ENCODE measurements at places on chromosomes 4 and X.
A peak's percentile ranks its signal among the peaks of the same experiment; 100 is the strongest.

GRCh38 chr4:60033826-60034225 lies 1166.3 kb upstream of the ADGRL3 start:
- no peak for DNase-seq

- DNase-seq = no peak
Measured at GRCh38 chrX:82384401-82384800, 1123.7 kb upstream of the POU3F4 start.

DNA sequence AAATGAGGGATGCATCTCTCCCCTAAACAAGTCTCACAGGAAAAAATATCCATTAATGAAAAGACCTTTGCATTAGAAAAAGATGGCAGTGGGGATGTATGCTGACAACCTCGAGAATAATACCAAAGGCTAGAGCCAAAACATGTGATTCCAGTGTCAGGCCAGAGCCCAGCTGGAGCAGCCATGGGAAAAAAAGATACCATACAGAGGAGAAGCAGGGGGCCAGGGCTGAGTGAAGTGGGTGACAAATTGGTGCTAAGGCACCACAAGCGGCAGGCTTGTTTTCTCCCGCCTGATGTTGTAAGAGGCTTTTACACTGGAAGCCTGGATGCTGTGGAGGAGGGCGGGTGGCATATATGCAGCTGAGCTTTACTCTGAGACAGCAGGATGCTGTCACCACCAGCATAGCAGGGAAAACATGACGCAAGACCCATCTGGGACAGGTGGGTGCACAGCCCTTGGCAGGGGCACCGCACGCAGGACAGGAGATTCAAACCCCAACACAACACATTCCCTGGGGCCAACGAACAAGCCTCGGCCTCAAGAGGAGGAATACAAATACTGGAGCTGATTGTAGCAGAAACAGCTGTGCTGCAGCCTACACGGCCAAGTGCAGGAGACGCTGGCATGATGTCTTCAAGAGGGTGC lies 91.9 kb downstream of the TSPAN5 start:
- no peak for DNase-seq

- no peak for DNase-seq
Measured at GRCh38 chr4:46123913-46124755, at the start of gene GABRG1. GABRG1 (minus strand) TSS chr4:46124054; CDS start chr4:46123913, 141 bp downstream.

DNA sequence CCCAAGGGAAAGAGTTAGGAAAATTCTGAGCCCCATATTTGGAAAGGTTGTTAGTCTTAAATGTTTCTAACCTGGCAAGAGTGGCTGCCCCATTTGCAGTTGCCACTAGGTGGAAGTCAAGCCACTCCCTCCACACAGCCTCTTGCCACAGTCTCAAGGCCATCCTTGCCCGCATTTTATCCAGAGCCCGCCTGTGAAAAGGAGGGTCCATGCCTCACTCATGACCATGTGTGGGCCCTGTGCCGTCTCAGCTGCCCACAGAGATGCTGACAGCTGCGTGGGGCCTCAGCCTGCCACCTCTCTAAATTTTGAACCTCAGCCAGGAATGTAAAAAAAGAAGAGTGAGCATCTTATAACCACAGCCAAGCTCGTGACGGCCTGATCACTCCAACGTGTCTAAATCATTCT lies 201.5 kb upstream of the FAM241A start:
- peak; percentile 29 for DNase-seq

DNA sequence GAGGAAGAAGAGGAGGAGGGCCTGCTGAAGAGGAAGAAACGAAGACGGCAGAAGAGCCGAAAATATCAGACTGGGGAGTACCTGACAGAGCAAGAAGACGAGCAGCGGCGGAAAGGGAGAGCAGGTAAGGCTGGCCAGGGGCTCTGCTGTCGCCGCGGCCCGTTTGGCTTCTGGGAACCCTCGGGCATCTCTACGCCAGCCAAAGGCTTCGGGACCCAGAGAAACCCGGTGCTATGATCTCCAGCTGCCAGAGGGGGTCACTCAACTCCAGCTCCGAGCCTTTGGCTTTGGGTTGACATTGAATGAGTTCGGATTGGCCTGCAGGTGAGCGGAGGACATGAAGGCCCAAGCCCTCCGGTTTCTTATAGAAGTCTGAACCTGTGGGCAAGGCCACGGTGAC lies 42.8 kb downstream of the BCORL1 start:
- no peak for DNase-seq

GRCh38 chrX:23575281-23575680 lies 92.0 kb upstream of the PRDX4 start:
- no peak for DNase-seq

DNA sequence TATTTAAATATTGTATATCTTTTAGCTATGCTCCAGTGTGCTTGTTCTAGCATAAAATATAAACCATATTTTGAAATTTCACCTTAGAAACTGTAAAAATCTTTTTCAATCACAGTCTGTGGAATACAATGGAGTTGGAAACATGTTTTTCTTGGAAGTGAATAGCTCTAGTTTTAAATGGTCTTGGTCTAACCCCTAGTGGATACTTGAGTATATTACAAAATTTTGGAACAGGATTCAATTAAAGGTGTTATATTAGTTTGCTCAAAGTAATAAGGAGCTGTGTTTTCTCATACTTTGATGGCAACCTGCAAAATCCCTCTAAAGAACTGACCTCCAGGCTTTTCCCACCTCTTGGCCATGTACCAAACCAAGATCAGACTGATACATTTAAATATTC lies 48.2 kb downstream of the STK26 start:
- peak; percentile 10 for DNase-seq

DNA sequence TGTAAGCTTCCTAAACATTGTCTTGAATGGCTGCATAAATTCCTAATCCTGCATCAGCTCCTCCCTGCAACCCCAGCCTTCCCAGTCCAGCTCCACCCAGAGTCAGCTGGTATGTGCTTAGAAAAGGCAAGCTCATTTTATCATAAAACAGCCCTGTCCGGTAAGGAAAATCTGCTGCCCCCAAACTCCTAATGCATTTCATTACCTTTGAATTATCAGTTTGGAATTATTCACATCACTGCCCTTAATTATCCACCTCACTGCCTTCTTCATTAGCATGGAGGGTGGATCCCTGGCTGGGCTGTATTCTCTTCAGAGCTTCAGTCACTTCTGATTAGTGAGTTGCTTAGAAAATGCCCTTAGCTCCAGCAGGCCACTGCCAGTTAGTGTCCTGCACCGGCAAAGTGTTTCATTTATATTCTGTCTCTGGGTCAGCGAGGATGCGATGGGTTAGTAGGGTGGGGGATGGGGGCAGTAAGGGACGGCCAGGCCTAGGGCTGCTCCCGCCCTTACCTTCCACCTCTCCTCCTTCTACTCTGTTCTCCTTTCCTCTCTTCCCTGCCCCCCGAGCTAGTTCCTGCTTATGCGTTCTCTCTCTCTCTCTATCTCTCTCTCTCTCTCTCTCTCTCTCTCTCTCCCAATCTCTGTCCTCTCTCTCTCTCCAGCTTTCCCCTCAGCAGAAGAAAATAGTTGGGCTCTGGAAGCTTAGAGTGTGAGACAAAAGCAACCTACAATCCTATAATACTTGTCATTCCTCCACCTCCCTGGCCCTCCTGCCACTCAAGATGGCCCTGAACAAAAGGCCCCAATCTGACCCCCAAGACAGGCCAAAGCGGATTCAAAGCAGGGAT lies 174.8 kb upstream of the KLF3 start:
- no peak for DNase-seq

DNA sequence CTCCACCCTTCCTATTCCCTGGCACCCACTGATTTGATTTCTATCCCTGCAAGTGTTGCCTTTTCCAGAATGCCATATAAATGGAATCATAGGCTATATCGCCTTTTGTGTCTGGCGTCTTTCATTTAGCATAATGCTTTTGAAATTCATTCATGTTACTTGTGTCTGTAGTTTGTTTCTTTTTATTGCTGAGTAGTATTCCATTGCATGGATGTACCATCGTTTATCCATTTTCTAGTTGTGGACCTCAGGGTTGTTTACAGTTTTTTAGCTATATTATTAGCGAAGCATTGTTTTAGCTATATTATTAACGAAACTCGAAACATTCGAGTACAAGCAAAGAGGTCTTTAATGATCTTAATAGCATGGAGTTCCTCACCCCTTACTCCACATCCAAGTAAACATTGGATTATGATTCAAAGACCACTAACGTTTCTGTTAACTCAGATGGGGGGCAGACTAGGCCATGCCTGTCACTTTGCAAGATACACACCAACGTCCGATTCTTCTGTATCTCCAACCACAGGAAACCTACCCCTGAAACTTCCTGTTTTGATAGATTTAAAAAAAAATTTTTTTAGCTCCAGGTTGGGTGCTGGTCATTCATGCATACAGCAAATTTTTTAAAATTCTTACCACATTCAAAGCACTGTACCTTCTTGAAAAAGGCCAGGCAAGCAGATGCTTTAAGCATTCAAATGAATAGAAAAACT lies 1.1 kb downstream of the DCK start:
- DNase-seq = peak; percentile 5

DNA sequence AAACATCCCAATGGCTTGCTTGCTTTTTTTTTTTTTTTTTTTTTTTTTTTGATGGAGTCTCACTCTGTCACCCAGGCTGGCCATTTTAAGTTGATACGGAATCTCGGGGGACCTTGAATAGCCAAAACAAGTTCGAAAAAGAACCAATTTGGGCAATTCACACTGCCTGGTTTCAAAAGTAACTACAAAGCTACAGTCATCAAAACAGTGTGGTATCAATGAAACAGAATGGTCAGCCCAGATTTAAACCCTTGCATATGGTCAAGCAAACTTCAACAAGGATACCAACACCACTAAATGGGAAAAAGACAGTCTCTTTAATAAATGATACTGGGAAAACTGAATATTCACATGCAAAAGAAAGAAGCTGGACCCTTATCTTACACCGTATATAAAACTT lies 41.8 kb downstream of the BRCC3 start:
- no peak for DNase-seq

- no peak for DNase-seq
Measured at GRCh38 chr4:76923619-76924357, 25.8 kb upstream of the SEPTIN11 start.

DNA sequence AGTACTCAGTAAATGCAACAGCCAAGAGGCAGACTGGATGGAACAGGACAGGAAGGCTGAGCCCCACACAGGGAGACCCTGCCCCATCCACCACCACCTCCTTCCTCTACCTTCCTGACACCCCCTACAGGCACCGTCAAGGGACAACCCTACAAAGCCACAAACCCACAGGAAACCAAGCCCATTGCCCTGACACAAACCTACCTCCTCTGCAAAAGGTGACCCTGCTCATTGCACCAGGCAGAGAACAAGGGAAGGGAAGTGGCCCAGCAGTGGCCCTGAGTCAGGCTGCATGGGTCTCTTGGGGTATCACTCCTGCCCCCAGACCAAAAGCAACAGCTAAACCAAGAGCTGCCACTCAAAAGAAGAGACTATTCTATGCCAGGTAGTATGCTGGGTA lies 21.0 kb downstream of the JAKMIP1 start:
- DNase-seq = no peak

DNA sequence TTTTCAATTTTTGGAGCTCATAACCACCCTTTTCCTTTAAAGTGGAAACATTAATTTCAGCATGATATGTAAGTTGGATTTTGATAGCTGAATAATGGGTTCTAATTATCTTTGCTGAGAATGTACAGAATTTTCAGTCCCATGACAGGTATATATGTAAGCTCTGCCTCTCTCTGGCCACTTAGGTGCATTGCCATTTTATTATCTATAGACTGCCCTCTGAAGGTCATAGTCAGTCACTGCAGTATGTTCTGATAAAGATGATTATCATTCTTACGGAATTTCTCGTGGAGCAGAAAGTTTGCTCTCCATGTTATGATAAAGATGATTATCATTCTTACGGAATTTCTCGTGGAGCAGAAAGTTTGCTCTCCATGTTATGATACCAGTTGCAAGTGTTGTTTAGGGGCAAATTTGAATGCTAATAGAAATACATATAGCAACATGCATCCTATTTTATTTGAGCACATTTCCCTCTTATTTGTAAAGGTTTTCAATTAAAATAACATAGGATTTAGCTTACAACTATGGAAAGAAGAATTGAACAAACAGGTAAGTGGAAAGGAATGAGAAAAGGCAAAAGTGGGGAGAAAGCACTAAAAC lies 10.4 kb downstream of the AFP start:
- peak; percentile 66 for DNase-seq

- no peak for DNase-seq
Measured at GRCh38 chrX:103656617-103657016, 27.8 kb downstream of the TCEAL1 start.

DNA sequence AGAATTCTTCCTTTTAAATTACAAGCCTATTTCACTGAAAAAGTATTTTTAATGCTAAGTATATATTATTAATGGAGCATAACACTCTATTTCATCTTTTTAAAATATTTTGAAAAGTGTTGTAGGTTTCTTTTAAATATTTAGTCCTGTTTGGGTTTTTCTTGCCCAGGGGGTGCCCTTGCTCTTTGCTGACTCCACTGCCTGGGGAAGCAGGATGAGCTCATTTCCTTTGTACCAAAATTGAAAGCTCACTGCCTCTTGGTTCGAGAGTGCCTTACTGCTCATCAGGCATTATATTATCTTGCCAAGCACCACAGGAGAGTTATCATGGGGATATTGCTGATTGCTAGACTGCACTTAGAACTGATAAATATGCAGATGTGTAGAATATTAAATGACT lies 819.2 kb downstream of the PCDH18 start:
- peak; percentile 20 for DNase-seq

DNA sequence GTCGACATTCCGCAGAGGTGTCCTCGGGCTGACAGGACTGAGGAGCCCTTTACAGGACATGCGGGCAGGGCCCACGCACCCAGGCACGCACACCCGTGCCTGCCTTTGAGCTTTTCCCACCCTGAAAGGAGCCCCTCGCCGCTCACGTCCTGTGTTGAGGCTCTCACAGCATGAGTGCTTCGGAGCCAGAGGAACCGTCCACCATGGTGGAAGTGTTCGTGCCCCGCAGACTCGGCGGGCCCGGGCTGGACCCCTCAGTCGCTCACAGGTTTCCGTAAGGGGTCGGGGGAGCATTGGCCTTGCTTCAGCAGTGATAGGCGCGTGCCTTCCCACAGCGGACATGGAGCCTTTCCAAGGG lies 36.9 kb downstream of the PIGG start:
- no peak for DNase-seq

DNA sequence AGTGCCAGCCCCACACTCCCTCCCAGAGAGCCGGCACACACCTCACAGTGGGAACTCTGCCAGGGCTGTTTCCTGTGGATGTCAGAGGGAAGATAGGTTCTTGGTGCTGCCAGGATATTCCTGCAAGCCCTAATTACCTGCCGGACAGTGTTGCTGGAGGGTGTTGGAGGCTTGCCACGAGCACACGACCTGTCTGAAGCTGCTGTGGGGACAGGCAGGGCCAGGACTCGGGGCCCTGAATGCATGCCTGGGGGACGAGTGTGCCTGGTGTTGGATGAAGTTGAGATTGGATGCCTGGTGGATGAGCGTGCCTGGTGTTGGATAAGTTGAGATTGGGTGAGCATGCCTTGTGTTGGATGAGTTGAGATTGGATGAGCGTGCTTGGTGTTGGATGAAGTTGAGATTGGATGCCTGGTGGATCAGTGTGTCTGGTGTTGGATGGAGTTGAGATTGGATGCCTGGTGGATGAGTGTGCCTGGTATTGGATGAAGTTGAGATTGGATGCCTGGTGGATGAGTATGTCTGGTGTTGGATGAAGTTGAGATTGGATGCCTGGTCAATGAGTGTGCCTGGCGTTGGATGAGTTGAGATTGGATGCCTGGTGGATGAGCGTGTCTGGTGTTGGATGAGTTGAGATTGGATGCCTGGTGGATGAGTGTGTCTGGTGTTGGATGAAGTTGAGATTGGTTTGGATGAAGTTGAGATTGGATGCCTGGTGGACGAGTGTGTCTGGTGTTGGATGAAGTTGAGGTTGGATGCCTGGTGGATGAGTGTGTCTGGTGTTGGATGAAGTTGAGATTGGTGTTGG lies 23.2 kb upstream of the UVSSA start:
- no peak for DNase-seq

GRCh38 chrX:133792198-133792953 lies 193.0 kb downstream of the GPC3 start:
- peak; percentile 58 for DNase-seq

All from dermis microvascular lymphatic vessel endothelial cell (primary cell).